ENCODE measurements at places on chromosomes 12 and 14.

DNA sequence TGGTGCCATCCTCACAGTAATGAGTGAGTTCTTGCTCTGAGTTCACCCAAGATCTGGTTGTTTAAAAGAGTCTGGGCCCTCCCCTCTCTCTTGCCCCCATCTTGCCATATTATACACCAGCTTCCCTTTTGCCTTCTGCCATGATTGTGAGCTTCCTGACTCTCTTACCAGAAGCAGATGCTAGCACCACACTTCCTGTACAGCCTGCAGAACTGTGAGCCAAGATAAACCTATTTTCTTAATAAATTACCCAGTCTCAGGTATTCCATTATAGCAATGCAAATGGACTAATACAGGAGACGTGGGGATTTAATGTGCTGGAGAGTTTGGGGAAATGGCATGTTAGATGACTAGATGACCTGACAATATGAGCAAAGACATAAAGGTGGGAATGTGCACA, 12.8 kb downstream of the SLC4A8 start:
- no peak for DNase-seq

DNA sequence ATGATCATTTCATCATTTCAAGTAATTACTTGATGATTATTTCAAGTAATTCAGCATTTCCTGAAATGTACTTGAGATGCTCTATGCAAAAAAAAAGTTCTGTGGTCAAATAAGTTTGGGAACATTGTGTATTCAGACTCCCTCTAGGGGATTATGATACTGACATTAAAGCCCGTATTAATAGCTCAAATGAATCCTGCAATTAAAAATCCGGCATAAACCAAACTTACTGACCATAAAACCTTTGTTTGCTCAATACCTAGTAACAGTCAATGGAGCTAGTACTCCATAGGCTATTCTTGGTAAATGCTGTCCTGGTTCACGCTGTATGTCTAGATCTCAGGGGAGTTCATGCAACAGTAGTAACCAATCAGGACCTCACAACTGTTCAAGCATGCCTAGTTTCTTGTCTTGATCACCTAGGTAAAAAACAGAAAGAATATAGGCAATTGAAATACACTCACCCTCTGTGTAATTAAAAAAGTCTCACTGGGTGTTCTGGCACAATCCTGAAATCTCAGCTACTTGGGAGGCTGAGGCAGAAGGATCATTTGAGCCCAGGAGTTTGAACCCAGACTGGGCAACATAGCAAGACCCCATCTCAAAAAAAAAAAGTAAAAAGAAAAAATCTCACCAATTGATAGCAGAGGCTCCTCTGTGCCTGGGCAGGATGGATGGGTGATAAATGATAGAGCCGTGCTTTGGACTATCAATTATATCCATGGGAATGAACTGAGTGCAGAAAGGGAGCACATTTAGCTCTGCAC, 14.1 kb downstream of the ALDH1L2 start:
- DNase-seq = no peak

GRCh38 chr12:116524964-116525379, 34.2 kb upstream of the MAP1LC3B2 start:
- DNase-seq = peak; percentile 36

DNA sequence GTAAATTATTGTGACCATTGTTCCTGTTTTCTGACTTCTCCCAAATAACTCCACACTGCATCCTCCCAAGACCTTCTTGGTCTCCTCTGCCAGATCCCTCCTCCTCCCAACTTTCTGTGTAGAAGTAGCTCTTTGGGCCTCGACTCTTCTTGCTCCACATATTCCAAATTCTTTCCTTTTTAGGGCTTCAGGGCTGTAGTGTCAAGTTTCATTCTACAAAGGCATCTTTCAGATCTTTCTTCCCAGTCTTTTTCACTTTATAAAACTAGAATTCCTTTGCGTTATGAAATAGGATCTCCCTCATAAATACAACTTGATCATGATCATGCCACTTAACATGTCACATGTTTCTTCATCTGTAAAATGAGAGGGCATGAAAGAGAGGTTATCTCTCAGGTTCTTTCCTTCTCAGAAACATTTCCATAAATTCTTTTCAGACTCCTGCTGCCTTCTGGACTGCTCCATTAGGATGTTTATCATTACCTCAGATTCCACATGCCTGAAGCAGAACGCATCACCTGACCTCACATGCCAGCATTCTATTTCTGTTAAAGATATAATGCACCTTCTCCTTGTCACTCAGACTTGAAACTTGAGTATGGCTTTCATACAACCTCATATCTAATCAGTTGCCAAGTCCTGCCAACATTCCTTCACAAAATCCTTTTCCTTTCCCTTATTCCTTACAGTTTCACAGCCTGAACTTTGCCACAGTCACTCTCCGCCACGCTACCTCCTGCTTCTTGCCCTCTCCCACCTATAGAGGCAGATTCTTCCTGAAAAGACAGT, 8.5 kb downstream of the SLC38A1 start:
- DNase-seq = no peak

DNA sequence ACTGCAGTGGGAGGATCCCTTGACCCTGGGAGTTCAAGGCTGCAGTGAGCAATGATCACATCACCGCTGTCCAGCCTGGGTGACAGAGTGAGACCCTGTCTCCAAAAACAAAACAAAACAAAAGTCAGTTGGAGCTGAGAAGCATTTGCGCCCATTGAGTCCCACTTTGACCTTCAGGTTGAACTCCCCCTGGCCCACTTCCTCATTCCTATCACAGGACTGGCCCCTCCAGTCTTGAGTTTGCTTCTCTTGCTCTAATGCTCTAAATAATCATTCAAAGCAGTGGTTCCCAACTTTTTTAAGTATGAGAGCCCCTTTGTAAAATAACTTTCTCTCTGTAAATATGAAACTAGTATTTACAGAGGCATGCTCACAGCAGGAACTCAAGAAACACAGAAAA, 28.0 kb upstream of the GSC start:
- no peak for DNase-seq

DNA sequence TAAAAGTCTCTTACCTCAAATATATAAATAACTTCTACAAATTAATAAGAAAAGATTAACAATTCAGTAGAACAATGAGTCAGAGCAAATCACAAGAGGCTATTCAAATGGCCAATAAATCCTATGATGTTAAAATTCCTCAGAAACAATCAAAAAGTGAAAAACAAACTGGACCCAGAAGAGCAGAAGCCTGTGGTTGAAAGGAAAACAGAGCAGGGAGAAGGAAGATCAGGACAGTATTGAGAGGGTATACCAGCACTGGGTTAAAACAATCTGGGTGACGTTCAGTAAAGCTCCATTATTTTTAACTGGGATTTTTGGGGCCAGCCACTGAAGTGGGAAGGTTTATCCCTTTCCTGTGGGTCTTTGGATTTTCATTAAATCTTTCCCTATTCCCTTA, 39.7 kb upstream of the PCED1B start:
- DNase-seq = no peak

GRCh38 chr14:31228533-31228932, 20.9 kb upstream of the HECTD1 start:
- DNase-seq = no peak

GRCh38 chr12:65997056-65997455, 133.5 kb downstream of the LLPH start:
- DNase-seq = no peak

GRCh38 chr14:70670992-70671651, 29.4 kb downstream of the TTC9 start:
- no peak for DNase-seq

GRCh38 chr12:75460204-75460603, 20.4 kb upstream of the GLIPR1 start:
- DNase-seq = no peak

GRCh38 chr14:50551877-50552276, 8.1 kb upstream of the ATL1 start:
- no peak for DNase-seq

GRCh38 chr14:60311417-60311816, 62.4 kb downstream of the PPM1A start:
- DNase-seq = no peak

DNA sequence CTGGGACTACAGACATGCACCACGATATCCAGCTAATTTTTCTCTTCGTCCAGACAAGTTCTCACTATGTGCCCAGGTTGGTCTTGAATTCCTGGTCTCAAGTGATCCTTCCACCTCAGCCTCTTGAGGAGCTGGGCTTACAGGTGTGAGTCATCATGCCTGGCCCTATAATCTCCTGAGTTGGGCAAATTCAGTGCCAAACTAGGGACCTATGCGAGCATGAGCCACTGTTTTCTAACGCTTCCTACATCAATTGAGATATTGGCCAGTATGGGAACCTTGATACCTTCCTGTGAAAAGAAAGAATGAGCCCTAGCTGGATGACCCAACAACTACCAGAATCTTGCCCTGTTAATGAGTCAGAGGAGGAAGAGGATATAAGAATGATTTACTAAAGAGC, 585.2 kb downstream of the C12orf50 start:
- DNase-seq = no peak

DNA sequence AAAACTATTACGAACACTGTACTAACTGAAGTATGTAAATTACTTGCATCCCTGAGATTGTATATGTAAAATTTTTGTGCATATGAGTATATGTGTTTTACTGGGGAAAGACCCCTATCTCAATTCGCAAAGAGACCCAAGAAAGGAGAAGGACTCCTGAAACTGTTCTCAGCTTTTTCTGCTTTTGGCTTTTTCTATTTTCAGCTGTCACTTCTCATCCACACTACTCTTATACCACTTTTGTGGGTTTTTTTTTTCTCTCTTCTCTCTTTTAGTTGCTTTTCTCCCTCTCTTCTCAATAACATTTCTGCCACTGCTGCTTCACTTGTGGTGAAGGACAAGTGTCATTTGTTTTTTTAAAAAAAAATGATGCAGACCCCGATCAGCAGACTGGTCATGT, 39.8 kb downstream of the NIN start:
- no peak for DNase-seq

GRCh38 chr12:52385226-52385702, at the start of gene KRT84:
Gene KRT84, minus strand, starts transcription at chr12:52385652. Its CDS starts 67 bp downstream, at chr12:52385585.
- no peak for DNase-seq

GRCh38 chr12:131794573-131794972, 33.6 kb upstream of the MMP17 start:
- no peak for DNase-seq

DNA sequence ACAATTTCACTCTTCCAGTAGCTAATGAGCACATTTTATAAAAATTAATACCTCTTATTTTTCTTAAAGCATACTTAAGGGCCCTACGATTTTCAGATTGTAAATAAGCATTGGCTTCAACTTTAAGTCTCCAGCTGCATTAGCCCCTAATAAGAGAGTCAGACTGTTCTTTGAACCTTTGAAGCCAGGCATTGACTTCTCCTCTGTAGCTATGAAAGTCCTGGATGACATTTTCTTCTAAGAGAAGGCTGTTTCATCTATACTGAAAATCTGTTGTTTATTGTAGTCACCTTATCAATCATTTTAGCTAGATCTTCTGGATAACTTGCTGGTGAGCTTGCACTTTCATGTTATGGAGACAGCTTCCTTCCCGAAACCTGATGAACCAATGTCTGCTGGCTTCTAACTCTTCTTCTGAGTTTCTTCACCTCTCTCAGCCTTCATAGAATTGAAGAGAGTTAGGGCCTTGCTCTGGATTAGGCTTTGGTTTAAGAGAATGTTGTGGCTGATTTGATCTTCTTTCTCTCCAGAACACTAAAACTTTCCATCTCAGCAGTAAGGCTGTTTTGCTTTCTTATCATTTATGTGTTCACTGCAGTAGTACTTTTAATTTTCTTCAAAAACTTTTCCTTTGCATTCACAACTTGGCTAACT, 377.1 kb upstream of the RGS6 start:
- DNase-seq = no peak

- DNase-seq = no peak
Measured at GRCh38 chr12:66594688-66595087, 84.2 kb downstream of the GRIP1 start.

DNA sequence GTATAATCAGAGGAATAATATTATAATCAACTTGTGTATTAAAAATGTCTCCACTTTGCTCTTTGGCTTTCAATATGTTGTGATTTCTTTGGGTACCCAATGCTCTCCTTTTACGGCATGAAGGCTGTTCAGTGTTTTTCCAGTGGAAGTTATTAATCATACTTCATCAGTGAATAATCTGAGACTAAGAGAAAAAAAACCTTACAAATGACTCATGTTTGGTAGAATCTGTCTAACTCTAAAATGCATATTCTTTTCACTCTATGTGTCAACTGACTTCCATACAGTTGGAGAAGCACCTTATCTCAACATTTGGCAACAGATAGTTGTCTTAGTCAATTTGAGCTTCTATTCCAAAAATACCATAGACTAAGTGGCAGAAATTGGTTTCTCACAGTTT, 82.2 kb downstream of the PTPRO start:
- no peak for DNase-seq

DNA sequence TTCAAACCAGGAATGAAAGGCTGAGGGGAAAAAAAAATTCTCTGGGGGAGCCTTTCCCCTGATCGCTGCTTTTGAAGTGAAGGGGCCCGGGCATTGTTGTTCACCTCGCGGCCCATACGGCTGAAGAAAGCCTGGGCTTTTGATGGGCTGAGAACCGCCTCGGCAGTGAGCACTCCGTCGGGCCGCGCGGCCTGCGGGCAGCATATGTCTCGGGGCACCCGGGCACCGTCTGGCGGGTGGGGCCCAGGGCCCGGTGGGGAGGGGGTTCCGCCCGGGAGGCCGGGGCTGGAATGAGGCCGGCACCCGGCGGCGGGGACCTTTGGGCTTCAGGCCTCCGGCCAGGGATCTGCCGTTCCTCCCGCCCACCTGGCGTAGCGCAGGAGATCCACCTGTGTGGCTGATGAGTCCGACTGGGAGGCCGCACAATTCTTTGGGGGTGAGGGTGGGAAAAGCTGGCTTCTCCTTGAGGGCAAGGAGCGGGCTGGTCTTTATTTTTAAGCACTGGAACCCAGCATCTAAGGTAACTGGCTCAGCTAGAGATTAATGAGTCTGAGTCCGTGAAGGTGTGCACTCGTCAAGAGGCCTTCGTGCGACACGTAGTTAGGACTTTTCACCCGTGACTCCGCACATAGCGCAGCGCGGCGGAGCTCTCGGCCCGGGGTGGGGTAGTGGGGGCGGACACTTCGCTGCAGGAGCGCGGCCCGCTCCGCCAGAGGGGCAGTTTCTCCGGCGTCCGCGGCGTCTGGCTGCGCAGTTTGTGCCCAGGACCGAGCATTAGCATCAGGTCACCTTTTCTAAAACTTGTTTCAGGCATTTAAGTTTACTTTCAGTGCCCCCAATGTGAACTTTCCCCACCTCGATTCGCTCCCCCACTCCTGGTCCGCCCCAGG, 10.6 kb downstream of the FOXA1 start:
- no peak for DNase-seq
